ENCODE measurements at places on chromosomes 4 and X.

DNA sequence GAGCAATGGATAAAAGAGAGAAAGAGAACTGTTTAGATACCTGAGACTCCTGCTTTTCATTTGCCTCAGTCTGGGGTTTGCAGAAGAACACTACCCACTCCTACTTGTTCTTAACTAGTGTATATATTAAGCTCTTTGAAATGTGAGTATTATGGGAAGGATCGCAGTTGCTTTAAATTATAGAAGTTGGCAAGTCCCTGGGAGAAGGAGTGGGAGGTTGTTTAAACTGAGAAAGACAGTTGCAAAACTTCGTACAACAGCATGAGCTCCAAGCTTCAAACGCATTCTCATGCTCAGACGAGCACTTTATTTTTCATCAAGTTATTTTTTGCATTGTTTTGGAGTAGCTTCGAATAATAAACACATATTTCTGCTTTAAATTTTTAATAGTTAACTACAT is 88.1 kb upstream of the C1QTNF7 start:
- no peak for DNase-seq

DNA sequence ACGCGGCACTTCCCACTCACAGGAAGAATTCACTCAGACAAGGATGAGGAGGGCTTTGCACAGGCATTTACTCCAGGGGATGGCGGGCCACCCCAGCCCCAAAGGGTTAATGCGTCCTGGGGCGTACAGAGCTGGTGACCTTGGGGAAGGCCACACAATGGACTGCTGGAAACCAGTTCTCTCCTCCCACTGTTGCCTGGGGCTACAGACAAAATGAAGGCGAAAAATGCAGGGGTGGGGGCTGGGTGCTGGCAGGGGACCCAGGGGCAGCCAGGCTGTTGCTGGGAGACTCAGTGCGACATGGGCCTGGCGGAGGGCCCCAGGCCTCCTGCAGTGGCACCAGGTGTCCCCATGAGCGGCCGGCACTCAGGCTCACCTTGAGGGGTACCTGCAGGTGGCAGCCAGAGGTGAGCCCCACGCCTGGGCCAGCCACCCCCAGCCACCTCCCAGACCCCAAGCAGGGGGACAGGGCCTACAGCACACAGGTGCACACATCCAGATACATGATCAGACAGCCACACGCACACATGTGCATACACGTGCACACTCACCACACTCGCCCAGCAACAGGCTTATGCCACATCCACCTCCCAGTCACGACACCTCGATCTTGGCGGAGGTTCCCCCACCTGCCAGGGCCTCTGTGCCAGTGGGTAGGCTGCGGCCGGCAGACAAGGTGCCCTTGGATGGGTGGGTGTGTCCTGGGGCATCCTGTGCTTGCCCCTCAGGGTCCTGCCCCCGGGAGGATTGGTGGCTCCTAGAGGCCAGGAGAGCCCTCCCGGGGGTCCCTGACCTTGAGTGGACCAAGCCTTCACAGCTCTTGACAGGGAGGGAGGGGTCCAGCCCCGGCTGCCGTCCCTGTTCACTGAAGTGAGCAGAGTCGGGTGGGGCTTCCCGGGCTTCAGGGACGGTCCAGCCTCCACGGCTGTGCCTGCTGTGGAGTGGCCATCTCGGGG is 13.1 kb downstream of the NAT8L start:
- DNase-seq, result no peak

DNA sequence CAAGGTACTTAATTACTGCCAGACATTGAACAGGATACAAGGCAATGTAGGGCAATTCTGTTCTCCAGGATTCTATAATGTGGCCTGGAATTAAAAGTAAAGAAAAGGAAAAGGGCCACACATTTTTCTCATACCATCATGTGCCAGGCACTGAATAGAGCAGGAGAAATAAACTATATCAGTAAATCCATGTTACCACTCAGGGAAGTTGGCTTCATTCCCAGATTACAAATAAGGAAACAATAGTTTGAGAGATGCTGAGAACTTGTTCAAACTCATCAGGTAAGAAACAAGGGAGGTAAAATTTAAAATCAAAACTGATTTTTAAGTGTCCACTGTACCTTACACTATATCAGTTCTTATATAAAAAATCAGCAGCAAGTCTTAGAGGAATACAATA is 645.0 kb upstream of the ATOH1 start:
- DNase-seq, result no peak

- DNase-seq, result no peak
These were observed 51.3 kb downstream of the PCDH19 start for GRCh38 chrX:100358766-100359165.

DNA sequence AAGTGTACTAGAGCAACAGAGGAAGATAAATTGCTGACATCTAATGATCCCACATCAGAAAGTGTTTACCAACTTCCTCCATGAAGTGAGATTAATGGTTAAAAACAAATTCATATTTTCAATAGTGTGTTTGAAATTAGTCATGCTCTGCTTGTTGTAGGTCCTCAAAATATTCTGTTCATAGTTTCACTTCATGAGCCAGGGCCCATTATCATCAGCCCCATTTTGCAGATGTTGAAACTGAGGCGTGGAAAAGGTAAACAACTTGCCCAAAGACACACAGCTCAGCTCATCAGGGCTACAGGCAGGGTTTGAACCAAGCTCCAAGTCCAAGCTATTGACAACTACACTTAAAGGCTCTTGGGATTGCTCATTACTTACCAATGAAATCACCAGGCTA is 103.5 kb upstream of the PPARGC1A start:
- DNase-seq, result no peak

DNA sequence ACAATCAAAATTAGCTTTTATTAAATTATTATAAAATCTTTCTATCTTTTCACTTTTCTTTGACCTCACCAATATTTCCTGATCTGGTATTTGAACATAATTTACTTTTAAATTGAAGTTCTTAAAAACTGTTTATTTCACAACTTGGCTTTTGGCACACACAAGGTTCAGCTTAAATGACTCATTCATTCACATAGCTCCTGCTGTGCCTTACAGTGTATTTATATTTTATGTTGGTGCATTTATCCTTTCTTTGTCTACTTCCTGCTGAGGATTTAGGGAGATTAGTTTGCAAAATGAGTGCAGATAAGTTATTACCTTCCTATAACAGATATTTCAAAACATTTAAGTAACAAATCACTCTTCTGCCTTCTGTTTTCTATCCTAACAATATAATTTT is 430.6 kb downstream of the DTHD1 start:
- no peak for DNase-seq

GRCh38 chr4:173181848-173182247 is 13.2 kb downstream of the GALNT7 start:
- peak; percentile 48 for DNase-seq

GRCh38 chr4:110815950-110816349 is 193.1 kb upstream of the PITX2 start:
- no peak for DNase-seq

DNA sequence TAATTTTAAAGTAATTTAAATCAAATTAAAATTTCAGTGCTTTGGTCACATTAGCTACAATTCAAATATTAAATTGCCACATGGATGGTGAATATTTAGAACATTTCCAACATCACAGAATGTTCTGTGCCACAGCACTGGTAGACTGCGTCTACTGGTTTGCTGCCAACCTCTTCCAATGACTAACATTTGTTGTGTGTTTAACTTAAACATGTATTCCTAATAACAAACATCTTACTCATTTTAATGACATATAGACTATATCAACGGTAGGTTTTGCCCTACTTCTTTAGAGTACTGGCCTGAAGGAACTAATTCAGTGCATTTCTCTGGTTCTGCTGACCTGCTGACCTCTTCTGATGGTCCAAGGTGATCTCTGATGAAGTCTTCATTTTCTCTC is 157.6 kb downstream of the DCK start:
- DNase-seq, result no peak

DNA sequence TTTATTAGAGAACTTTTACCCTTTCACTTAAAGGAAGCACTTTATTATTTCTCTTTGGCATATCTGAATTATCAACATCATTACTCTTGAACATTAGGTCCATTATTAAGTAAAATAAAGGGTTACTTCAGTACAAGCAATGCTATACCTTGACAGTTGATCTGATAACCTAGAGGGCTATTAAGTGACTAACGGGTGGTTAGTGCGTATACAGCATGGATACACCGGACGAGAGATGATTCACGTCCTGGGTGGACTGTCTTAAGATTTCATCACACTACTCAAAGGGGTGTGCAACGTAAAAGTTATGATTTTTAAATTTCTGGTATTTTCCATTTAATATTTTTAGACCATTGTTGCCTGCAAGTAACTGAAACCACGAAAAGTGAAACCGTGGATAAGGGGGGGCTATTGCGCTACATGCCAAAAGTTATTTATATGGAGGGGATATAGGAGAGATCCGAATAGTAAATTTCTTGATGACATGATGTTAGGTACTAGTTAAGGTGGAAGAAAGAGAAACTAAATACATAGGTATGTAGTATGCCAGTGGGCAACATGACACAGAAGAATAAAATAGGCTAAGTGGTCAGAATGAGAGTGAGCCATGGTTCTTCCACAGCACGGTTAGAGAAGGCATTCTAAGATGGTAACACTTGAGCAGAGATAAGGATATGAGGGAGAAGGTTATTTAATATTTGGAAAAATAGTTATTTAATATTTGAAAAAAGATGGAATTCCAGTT is 230.8 kb upstream of the ANKRD50 start:
- no peak for DNase-seq

DNA sequence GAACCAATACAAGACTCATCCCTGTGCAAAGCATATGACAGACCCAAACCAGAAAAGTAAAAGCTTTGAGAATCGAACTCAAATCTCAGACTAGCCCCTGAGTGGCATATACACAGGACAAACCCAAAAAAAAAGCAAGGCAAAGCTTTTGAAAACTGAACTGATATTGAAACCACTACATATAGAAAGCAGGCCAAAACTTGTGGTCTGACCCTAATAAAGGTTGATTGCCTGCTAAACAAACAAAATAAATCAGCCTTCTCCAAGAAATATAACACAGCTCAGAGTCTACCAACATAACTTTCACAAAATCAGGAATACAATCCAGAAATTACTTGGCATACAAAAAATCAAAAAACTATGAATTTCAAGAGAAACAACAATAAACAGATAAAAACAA is 40.3 kb downstream of the LRBA start:
- DNase-seq, result no peak

DNA sequence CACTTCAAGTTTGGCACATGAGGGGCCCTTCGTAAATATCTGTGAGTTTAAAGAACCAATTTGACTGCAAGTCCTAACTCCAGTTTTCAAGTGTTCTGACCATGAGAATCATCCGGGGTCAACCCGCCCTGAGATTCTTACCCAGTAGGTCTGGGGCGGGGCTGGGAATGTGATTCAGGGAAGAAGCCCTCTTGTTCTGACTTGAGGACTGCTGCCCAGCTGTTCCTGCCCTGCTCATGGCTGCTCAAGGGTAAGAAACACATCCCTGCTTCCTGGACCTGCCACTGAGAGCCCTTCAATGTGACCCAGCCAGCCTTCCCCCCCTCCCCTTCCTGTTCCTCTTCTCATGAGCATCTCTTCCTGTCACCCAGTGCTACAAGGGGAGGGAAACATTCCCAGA is 92.7 kb upstream of the PGRMC2 start:
- DNase-seq, result no peak

- no peak for DNase-seq
These were observed 8.5 kb downstream of the TAFAZZIN start for GRCh38 chrX:154419688-154420401.

DNA sequence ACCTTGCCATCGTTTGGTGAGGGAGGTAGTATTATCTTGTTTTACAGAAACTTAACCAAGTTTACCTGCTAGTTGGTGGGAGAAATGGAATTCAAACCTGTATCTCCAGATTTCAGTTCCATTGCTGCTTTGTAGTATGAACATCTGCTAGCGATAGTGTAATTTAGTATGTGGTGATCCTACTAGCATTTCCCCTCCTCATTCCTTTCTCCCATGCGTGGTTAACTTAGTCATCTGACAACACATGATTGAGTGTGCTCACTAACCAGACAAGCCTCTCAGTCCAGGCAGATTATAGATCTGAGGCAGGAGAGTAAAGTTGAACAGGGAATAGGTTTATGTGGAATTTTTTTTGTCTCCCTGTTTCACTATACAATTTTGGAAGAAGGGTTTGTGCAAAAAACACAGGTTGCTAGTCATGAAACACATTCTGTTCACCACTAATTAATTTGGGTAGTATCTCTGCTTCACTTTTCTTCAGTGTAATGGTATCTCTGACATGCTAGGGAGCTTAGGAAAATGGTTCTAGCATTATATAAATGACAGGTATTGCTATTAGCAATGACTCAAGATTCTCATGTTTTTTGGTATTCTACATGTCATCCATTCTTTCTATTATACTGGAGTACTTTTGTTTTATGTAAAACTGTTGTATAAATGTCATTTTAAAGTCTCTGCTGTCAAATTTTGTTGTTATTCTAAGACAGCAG is 21.7 kb downstream of the RBPJ start:
- DNase-seq, result peak; percentile 88

GRCh38 chr4:98510757-98511517 is 147.5 kb downstream of the TSPAN5 start:
- DNase-seq, result peak; percentile 68

DNA sequence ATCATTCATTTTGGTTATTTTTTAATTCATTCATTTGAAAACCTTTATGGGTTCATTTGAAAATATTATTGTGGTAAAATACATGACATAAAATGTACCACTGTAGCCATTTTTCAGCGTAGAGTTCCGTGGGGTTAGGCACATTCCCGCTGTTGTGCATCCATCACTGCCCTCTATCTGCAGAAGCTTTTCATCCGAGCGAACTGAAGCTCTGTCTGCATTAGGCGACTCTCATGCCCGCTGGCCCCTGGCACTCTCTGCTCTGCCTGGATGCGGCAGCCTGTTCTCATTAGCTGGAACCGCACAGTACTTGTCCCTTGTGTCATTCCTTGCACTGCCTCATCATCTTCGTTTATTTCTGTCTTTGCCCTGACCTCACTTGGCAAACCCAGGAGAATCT is 17.5 kb downstream of the CFAP99 start:
- DNase-seq, result peak; percentile 68

- DNase-seq, result no peak
These were observed 83.9 kb upstream of the CPEB2 start for GRCh38 chr4:14918336-14918735.

DNA sequence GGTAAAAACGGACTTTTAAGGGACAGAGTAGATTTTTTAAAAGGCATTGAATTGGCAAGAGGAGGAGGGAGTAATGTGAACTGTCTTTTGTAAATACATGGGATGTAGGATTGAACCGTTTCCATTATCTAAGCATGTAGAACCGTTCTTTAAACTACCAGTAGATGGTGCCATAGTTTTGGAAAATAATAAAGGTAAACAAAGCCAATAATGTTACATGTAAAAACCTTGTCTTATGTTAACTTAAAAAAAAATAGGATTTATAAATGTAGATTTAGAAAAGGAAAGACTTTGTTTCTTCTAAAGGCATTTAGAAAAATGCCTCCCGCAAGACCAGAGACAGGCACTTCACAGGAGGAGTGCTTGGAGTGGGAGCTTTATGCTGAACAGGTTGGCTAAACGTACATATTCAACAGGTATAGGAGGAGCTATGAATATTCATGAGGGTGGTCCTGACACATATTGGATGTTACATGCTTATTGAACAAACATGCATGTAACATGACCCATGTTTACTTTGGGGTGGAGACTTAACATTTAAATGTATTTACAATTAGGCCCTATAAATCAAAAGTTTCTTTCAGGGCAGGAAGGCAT is 45.5 kb upstream of the FAM241A start:
- peak; percentile 66 for DNase-seq

- DNase-seq, result no peak
These were observed 102.8 kb upstream of the MAGEE2 start for GRCh38 chrX:75887833-75888232.

- peak; percentile 48 for DNase-seq
These were observed 134.0 kb upstream of the SMAD1 start for GRCh38 chr4:145347684-145348083.
